ENCODE measurements at places on chromosomes 6 and 20. TPM values are rescaled to one million over a fixed set of nuclear protein-coding genes. Genes with fewer than 3 reads are reported as not detected.

Gene POPDC3
- total RNA-seq: 25.8 TPM

Gene ZC3H12D
- not detected for total RNA-seq

Gene PHACTR1
- total RNA-seq: not detected

Gene WFDC5
- not detected for total RNA-seq

Gene SOX18
- total RNA-seq: not detected

Gene CSNK2A1
- 151 TPM for total RNA-seq

Gene DOP1A
- 32.4 TPM for total RNA-seq

Gene CRISP3
- total RNA-seq: not detected

Gene COL9A3
- total RNA-seq: 0.28 TPM

Gene TSPO2
- not detected for total RNA-seq

Gene RGS17
- total RNA-seq: 1.7 TPM

Gene CCN5
- not detected for total RNA-seq

Gene PPP1R3G
- 0.18 TPM for total RNA-seq

Gene PTCRA
- total RNA-seq: not detected

Gene GPX5
- not detected for total RNA-seq

Gene FRMD1
- not detected for total RNA-seq

Gene SLC17A9
- 1.4 TPM for total RNA-seq

Gene SOBP
- 1.1 TPM for total RNA-seq

Gene ERVFRD-1
- not detected for total RNA-seq

Gene C20orf144
- under 0.01 TPM for total RNA-seq

Gene GPSM3
- total RNA-seq: 3.9 TPM

Gene PLA2G7
- total RNA-seq: not detected

Gene SLC2A4RG
- total RNA-seq: 8.1 TPM

Gene SLC35D3
- total RNA-seq: not detected

Gene RNF144B
- 2.8 TPM for total RNA-seq

Gene JAG1
- 19.4 TPM for total RNA-seq

Gene BAG2
- total RNA-seq: 19.2 TPM

Data from IMR-90 (cell line).